ENCODE measurements at places on chromosomes 1 and 21.

- DNase-seq, result no peak
These were observed 49.5 kb upstream of the TENT5C start for GRCh38 chr1:117556341-117556740.

GRCh38 chr1:99751877-99752504, 14.4 kb downstream of the FRRS1 start:
- DNase-seq, result no peak

- DNase-seq, result peak; percentile 82
These were observed 7.1 kb upstream of the ITGB2 start for GRCh38 chr21:44927587-44928461.

DNA sequence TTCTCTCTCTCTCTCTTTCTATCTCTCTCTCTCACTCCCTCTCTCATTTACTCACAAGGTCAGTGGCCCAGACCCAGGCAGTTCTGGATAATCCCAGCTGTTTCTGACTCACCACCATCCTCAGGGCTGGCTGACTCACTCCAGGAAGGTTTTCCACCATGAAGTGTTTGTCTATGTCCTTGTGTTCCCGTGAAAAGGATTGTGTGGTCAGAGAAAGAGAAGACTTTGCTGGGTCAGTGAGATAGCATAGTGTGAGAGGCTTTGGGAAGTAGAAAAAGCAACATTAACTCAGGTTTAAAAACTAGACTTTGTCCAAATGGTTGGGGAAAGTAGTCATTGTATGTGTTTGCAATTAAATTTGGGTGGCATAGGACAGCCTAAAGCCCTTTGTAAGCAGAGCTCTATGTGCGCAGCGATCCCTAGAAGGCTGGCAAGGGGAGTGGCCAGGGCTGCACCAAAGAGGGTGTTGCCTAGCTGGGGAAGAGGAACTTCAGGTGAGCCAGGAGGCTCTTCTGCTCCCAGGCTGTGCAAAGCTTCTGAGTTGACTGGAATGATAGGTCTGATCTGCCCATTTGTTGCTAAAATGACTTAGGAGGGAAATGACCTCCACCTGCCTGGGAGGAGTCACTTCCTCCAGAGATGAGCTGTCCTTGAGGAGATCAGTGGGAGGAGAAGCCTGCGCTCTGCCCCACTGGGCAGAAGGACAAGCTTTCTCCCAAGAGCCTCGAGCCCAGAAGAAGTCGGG, 4.9 kb upstream of the CAPN2 start:
- DNase-seq, result no peak

DNA sequence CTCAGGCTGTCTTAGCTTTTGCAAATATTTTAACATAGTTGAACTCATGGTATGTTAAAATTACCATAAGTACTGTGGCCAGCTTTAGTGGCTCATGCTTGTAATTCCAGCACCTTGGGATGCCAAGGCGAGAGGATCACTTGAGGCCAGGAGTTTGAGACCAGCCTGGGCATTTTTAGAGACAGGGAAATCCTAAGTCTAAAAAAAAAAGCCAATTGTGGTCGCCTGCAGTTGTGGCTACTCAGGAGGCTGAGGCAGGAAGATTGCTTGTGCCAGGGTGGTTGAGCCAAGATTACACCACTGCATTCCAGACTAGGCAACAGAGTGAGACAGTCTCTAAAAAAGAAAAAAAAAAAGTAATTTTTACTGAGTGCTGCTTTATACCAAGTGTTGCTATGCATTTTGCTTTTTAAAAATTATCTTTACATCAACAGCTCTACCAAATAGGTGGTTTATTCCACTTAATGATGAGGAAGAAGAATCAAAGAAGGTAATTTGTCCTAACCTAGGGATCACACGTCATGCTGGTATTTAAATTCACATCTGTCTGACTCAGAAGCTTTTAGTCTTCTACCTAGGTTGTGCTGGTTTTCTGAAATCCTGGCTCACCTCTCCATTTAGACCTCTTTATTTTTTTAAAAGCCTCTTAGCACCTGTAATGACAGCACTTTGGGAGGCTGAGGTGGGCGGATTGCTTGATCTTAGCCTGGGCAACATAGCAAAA, 16.8 kb downstream of the PPP1R12B start:
- no peak for DNase-seq

DNA sequence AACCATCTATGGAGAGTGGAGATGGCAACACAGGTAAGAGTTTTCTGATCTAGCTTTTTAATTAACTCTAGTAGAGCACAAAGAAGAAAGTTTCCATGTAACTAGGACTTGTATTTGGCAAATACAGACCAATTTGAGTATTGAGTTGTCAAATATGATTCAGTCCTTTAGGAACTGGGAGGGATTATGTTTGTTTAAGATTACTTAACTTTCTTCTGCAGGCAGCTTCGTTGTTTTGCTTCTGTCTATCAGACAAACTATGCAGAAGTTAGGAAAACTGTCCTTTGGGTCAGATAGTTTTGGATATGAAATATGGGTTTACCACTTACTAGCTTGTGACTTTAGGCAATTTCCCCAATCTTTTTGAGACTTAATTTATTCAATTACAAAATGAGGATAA, 111.8 kb downstream of the POU2F1 start:
- no peak for DNase-seq

GRCh38 chr1:21123287-21123948, 53.3 kb downstream of the EIF4G3 start:
- no peak for DNase-seq

DNA sequence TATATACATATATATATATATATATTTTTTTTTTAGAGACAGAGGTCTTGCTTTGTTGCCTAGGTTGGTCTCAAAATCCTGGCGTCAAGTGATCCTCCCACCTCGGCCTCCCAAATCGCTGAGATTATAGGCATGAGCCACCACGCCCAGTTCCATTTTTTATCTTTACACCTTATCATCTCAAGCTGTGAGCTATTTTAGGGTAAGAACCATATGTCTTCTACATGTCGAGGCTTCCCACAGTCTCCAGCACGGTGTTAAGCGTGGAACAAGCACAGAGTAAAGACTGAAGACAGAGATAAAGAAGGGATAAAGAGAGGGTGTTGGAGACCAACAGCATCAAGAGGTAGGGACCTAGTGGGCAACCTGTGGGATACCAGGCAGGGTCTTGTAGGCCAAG, 14.2 kb downstream of the ARHGEF2 start:
- no peak for DNase-seq

- no peak for DNase-seq
These were observed 73.4 kb downstream of the SH3BGR start for GRCh38 chr21:39525129-39525528.

GRCh38 chr1:172357753-172358385, 62.6 kb upstream of the C1orf105 start:
- no peak for DNase-seq

- DNase-seq, result no peak
These were observed 16.1 kb downstream of the FCRL1 start for GRCh38 chr1:157803851-157804250.

DNA sequence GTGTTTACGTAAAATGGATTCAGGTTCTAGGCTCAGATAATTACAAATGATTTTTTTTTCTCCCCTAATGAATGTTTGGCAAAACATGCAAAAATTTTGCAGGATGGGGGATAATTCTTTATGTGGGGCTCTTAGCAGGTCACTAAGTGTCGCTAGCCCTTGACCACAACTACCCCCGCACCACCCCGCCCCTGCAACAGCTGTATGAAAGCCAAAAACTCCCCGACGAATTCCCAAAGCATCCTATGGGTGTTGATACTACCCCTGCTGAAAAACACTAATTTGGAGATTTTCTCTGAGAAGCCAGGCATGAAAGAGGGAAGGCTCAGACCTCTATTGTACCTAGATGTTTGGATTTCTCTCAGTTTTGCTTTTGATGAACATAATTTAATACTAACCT, 243.0 kb downstream of the TRABD2B start:
- DNase-seq, result no peak

DNA sequence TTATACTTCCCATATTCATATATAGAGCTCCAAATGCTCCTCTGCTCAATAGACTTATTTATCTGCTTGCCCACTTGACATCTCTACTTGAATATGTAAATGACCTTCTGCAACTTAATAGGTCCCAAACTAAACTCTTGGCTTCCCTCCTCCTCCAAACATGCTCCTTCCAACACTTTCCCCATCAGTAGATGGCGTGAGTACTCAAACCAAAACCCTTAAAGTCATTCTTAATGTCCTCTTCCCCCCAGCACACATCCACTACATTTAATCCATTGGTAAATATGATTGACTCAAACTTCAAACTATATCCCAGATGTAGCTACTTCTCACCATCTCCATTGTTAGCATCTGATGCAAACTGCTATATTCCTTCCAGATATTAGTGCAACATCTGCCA, 48.5 kb upstream of the PBX1 start:
- no peak for DNase-seq

GRCh38 chr1:111361761-111362160, 65.8 kb downstream of the OVGP1 start:
- no peak for DNase-seq

DNA sequence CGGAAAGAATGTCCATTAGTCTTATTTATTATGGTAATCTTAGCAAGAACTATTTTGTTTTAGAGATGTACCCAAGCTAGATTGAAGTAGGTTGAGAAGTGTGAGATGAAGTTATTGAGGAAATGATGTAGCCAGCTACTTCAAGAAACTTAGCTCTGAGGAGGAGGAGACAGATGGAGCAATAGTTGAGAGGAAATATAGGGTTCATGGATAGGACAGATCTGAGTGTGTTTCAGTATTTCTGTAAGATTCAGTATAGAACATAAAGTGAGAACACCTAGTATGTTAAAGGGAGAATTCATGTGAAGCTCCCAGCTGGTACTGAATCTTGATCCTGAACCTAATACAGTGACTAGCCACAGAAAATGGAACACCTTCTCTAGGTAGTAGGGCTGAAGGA, 28.9 kb downstream of the TSNAX start:
- no peak for DNase-seq

DNA sequence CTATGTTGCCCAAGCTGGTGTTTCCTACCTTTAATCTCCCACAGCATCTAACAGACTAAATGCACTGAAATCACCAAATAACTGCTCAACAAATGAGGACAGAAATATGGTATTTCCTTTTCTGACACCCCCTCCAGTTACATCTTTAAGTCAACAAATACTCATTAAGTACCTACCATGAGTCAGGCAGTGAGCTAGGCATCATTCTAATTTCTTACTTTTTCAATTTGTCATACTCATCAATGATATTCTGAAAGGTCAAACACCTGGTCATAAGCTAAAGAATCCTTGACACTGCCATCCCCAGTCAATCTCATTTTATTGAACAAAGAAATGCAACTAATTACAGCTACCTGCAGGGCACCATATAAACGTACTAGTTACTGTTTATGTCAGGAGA, 36.6 kb downstream of the LUZP1 start:
- DNase-seq, result no peak

GRCh38 chr1:151553659-151554058, 13.6 kb downstream of the TUFT1 start:
- DNase-seq, result no peak

DNA sequence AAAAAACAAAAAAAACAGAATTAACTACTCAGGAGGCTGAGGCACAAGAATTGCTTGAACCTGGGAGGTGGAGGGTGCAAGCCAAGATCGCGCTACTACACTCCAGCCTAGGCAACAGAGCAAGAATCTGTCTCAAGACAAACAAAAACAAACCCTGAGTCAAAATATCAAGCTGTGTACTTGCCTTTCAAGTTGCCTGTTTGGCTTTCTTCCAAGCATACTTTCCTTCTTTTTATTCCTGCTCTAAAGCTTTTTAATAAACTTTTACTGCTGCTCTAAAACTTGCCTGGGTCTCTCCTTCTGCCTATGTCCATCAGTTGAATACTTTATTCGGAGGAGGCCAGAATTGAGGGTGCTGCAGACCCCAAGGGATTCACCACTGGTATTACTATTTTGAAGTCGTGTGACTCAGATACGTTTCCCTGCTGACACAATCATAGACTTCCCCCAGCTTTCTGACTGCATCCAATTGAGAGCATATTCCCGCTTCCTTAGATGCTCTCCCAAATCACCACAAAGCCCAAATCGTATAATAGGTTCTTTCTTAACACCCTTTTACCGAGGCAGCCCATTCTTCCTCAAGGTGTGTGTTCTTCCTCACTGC, 3.5 kb upstream of the ACBD6 start:
- no peak for DNase-seq

GRCh38 chr1:106173101-106173500, 883.4 kb upstream of the PRMT6 start:
- DNase-seq, result no peak

GRCh38 chr1:151406176-151406575, 6.8 kb downstream of the PSMB4 start:
- no peak for DNase-seq

GRCh38 chr1:151492120-151492519, 19.1 kb upstream of the CGN start:
- no peak for DNase-seq

DNA sequence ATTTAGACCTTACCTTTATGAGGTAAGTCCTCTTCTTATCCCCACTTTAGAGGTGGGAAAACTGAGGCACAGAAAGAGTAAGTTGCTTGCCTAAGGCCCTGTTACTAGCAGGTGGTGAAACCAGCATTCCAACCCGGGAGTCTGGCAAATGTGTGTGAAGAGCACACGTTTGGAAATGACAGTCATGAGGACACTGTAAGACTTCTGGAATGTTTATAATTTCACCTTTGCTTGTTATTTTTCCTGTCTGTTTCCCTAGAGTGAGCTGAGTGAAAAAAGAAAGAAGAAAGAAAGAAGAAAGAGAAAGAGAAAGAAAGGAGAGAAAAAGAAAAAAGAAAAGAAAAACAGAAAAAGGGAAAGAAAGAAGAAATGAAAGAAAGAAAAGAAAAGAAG, 21.2 kb upstream of the LGALS8 start:
- no peak for DNase-seq

DNA sequence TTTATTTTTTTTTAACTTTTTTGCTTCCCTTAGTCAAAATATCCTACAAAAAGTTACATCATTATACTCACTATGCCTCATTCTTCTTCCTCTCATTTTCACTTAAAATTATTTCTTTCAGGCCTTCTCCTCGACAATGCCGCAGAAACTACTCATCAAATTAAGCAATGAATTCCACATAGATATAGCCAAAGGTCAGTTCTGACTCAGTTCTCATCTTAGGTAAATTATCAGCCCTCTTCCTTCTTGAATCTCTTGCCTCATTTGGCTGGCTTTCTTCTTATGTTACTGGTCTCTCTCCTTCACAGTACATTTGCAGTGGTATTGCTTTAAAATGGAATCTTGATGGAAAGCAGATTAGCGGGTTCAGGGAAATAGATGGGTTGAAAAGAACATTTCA, 260.7 kb upstream of the BRINP3 start:
- DNase-seq, result no peak

DNA sequence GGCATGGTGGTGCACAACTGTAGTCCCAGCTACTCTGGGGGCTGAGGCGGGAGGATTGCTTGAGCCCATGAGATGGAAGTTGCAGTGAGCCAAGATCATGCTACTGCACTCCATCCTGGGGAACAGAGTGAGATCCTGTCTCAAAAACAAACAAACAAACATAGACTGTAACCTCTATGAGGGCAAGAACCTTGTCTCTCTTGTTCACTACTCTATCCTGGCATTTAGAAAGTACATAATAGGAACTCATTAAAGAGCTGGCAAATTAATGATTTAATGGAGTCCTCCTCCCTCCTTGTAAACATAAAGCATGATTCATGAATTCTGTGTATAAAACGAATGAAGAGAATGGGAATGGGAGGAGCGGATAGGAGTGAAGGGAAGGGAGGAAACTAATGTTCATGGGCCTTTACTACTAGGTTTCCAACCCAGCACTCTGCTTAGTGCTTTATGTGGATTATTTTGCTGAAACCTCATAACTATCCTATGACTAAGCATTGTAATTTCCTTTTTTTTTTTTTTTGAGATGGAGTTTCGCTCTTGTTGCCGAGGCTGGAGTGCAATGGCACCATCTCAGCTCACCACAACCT, 8.6 kb downstream of the LMOD1 start:
- no peak for DNase-seq

- DNase-seq, result no peak
These were observed 63.1 kb upstream of the IFNLR1 start for GRCh38 chr1:24250224-24250623.

Measured in central memory CD4-positive, alpha-beta T cell (primary cell).